ENCODE measurements at places on chromosomes 4 and X.
A peak's percentile ranks its signal among the peaks of the same experiment; 100 is the strongest.

GRCh38 chrX:17842769-17843525 lies 18.2 kb downstream of the RAI2 start:
- peak; percentile 58 for ATAC-seq

GRCh38 chr4:20037745-20038144 lies 214.0 kb upstream of the SLIT2 start:
- no peak for ATAC-seq

- no peak for ATAC-seq
Measured at GRCh38 chr4:80897537-80898303, 132.8 kb upstream of the BMP3 start.

DNA sequence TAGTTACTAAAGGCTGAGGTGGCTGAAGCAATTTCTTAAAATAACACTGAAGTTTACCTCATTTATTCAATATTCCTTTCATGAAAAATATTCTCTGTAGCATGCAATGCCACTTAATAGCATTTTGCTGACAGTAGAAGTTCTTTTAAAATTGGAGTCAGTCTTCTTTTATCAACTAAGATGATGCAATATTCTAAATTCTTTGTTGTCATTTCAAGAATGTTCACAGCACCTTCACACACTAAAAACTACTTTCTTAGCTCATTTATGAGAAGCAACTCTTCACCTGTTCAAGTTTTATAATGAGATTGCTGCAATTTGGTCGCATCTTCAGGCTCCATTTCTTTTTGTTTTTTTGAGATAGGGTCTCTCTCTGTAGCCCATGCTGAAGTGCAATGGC lies 48.8 kb downstream of the ANAPC10 start:
- no peak for ATAC-seq

GRCh38 chr4:36716874-36717273 lies 435.5 kb downstream of the DTHD1 start:
- ATAC-seq, result no peak

GRCh38 chr4:32161392-32161791 lies 1441.2 kb downstream of the PCDH7 start:
- no peak for ATAC-seq

DNA sequence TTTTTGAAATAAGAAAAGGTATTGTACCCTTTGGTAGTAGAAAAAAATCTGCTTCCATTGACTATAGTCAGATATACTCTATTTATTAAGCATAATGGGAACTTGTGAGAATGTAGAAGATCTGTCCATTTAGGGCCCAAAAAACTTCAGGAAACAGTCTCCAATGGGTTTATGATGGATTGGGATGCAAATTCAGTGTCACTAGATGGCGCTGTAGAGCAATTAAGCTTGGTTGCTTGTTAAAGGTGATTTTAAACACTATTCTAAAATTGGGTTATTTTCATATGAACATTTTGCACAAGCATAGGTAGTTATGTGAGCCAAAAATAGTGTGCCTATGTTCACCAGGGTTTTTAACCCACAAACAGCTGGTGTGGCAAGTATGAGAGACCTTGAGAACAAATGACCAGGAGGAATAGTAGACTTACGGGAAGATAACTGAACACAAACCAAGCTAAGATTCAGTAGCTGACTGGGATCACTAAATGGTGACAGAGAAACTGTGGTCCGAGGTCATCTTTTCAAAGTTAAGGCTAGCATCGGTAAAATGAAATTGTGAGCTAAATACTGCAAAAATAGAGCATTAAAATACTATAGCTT lies 80.3 kb upstream of the LSM6 start:
- no peak for ATAC-seq

DNA sequence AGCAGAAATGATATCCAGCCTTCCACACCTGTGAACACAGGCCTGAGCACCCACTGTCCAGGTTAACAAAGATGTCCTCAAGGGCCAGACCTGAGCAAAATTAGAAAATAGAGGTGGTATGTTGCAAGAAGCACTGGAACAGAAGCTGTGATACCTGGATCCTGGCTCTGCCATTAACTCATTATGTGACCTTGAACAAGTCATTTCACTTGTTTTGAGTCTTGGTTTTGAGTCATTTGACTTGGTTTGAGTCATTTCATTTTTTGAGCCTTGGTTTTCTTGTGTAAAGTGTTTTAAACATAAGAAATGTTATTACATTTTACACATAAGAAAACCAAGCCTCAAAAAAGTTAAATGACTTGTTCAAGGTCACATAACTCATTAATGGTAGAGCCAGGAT lies 2.9 kb upstream of the NWD2 start:
- no peak for ATAC-seq

- no peak for ATAC-seq
Measured at GRCh38 chr4:23171976-23172375, 479.2 kb downstream of the GBA3 start.

- no peak for ATAC-seq
Measured at GRCh38 chr4:158681629-158682028, 9.5 kb downstream of the ETFDH start.

- ATAC-seq, result no peak
Measured at GRCh38 chr4:116343809-116344208, 741.6 kb downstream of the TRAM1L1 start.

DNA sequence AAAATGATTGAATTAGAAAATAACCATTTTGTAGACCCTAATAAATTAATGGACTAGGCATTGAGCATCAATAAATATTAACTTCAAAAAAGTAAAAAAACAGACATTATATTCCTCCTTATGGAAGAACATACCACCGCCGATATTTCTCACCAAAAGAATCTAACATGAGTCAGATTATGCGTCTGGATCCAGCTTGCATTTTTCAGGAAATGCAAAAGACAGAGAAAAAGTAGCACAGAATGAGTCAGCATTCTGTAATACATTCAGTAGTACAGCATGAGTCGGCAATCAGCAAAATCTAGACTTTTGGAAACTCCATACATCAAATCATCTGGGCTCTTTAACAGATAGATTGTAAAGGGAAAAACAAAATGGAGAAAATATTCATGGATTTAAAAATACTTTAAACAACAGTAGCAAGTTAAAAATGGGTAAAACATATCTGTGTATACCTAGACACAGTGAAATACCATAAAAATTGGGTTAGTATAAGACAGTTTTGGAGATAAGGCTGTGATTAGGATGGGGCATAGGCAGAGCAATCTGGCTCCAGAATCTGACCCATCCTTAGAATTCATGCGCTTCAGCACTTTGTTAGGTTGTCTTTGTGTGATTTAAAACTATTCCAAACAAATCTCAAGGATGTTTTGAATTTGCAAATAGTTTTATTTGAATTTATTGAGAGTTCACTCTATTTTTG lies 633.0 kb upstream of the FAM241A start:
- no peak for ATAC-seq

GRCh38 chr4:112520598-112521122 lies 4.7 kb upstream of the NEUROG2 start:
- no peak for ATAC-seq

DNA sequence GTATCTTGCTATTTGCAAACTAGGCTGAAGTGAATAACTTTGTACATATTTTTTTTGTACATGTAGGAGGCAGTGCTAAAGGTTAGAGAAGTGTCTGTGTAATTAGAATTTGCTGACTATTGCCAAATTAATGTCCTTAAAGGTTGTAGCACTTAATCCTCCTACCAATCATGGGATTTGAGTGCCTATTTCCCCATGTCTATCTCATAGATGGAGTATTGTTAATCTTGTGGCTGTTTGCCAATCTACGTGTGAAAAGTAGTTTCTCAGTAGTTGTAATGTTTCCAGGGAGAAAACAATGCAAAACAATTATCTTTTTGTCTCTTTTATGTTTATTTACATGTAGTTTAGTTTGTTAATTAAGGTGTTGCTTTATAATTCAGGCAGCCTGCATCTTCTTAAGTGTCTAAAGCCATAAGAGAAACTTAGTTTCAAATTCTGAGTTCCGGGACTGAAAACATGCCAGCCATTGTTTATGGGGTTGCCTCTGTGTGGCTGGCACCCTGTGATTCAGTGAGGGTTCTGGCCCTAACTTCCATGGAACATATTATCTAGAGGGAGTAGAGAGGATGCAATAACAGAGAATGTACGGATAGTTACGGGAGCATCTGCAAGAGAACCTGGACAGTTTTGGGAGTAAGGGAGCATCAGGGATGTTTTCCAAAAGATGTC lies 142.4 kb downstream of the KLHL8 start:
- no peak for ATAC-seq

DNA sequence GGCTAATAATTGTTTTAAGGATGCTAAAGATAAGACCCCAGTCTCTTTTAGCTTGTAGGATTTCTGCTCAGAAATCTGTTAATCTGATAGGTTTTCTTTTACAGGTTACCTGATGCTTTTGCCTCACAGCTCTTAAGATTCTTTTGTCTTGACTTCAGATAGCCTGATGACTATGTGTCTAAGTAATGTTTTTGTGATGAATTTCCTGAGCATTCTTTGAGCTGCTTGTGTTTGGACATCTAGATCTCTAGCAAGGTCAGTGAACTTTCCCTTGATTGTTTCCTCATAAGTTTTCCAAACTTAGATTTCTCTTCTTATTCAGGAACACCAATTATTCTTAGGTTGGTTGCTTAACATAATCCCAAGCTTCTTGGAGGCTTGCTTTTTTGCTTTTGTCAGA lies 104.1 kb downstream of the ZNF518B start:
- ATAC-seq, result no peak

DNA sequence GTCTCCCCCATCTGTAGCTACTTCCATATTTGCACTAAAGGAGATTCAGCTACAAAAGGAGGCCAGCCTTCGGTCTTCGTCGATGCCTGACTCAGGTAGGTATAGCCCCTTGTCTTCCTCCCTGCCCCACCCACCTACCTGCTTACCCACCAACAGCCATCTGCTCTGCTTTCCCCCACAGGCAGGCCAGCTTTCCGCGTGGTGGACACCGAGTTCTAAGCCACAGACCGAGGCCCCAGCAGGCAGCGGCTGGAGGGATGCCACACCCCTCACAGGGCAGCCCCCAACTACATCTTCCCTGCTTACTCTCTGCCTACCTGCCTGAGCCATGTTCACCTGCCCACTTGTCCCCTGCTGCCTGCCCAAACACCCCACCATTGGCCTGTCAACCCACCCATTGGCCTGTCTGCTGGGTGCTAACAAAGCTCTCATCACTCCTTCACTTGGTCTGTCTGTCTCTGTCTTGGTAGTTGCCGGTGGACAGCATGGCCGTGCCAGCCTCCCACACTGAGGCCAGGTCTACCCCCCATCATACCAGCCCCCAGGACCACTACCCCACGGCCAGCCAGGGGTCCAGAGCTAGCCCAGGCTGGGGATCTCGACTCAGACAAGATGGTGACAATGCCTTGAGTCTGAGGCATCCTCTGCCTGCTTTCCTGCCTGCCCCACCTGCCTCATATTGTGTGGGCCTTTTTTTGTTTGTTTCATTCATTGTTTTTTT lies 4.1 kb upstream of the USP11 start:
- ATAC-seq, result no peak

- ATAC-seq, result no peak
Measured at GRCh38 chrX:151694661-151695582, at the start of gene PRRG3. PRRG3 (plus strand) TSS chrX:151695458; CDS start chrX:151698815, 3,357 bp downstream.

DNA sequence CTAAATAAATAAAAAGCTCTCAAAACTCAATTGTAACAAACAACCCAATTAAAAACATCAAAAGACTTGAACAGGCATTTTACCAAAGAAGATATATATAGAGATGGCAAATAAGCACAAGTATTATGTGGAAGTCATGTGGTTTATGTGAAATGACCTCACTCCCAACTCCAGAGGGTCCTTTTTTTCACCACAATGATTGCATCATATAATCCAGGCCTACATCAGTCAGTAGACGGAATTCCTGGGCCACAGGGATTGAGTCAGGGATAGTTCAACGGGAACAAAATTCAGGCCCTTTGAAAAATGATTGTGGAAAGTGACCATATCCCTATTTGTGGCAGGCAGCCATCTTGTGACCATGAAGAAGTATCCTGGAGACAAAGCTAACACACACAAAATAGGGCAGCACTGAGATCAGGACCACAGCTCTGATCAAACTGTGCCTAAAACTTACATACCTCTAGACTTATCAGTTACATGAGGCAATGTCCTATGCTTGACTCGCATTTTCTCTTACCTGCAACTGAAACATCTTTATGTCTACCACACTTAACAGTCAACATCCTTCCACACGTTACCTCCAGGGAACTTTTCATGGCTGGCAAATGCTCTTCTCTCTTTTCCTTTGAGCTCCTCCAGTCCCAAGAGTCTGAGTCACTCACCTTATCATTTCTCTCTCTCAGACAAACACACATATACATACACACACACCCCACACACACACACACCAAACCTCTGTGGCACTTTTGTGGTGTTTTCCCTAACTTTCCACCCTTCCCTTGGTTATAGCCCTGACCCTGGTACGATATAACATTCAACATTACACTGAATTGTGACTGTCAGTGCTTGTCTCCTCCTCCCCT lies 113.5 kb downstream of the PHF8 start:
- ATAC-seq, result no peak

GRCh38 chr4:89249313-89249712 lies 58.3 kb downstream of the GPRIN3 start:
- no peak for ATAC-seq

GRCh38 chr4:37415845-37416369 lies 171.4 kb downstream of the NWD2 start:
- no peak for ATAC-seq

DNA sequence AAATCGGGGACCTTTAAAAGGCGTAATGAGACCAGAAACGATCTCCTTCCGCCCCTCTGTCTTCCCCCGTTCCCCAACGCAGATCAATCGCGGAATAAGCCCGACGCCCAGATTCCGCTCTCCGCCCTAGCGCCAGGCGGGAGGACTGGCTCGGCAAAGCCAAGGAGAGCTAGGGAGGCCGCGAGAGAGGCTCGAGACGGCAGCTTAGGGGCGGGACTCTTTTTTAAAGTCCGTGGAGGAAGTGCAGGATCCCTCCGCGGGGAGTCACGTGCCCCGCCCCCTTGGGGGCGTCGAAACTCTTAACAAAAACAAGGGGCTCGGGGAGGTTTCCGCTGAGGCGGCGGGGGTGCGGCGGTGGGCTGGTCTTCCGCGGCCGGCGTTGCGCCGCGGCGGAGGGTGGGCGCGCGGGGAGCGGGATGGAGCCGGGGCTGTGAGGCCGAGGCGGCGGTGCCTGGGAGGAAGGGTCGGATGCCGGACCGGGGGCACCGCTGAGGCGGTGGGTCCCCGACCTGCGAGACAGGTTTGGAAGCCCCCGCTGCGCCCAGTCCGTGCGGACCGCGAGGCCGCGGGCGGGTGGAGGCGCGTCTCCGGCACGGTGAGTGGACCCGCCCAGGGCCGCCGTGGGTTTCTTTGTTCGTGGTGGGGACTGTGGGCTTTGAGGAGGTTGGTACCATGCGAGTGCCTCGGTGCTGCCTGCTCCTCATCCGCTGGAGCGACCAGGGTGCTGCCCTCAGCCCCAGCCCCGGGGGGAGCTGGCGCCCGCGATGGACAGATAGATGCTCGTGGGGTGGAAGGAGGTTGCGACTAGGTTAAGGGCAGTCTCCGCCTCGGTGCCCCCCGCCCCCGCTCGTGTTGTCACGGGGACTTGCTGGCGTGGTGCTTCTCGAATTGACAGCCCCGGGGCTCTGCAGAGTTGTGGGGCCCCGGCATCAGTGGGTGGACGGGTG lies at the start of gene CCNG2:
CCNG2 (plus strand) TSS at position 296 of the 947 bp plus-strand sequence. CDS start 1,326 bp downstream, outside the sequence.
- peak; percentile 52 for ATAC-seq

All from gastroesophageal sphincter (tissue), 4 donors.